ENCODE measurements at places on chromosomes 6 and 20. TPM values are rescaled to one million over a fixed set of nuclear protein-coding genes. Genes with fewer than 3 reads are reported as not detected.

The CEP250 gene
- total RNA-seq: 17.7 TPM

The ADGRB3 gene
- 0.89 TPM for total RNA-seq

The FAM83C gene
- total RNA-seq: not detected

The UNC5CL gene
- 0.20 TPM for total RNA-seq

The PERP gene
- total RNA-seq: 61.9 TPM

The HCK gene
- 4.4 TPM for total RNA-seq

The OLIG3 gene
- not detected for total RNA-seq

The UNC93A gene
- not detected for total RNA-seq

The SMOC2 gene
- 18.7 TPM for total RNA-seq

The PRPH2 gene
- 0.47 TPM for total RNA-seq

The STAU1 gene
- total RNA-seq: 60.4 TPM

The C6orf52 gene
- total RNA-seq: not detected

The EFCAB8 gene
- total RNA-seq: not detected

The SLX4IP gene
- total RNA-seq: 2.2 TPM

The TRIM38 gene
- total RNA-seq: 2.7 TPM

The DEFB132 gene
- total RNA-seq: not detected

The CPXM1 gene
- total RNA-seq: 1.7 TPM

The ULBP2 gene
- total RNA-seq: 0.84 TPM

The TNF gene
- total RNA-seq: 0.35 TPM

The CALHM5 gene
- total RNA-seq: 2.4 TPM

The PGM3 gene
- 13.2 TPM for total RNA-seq

The RIPOR3 gene
- total RNA-seq: 8.0 TPM

The HLA-DQB2 gene
- 3.3 TPM for total RNA-seq

The C6orf118 gene
- not detected for total RNA-seq

The LAMP5 gene
- total RNA-seq: not detected

The ZNF311 gene
- total RNA-seq: 0.30 TPM

The KIFC1 gene
- total RNA-seq: 0.74 TPM

The SOBP gene
- 15.3 TPM for total RNA-seq

The MYMX gene
- 0.67 TPM for total RNA-seq

The LY6G5C gene
- 1.8 TPM for total RNA-seq

The RAET1L gene
- total RNA-seq: not detected

The WFDC12 gene
- not detected for total RNA-seq

The TMEM14A gene
- 8.8 TPM for total RNA-seq

The TOX2 gene
- 0.47 TPM for total RNA-seq

The RPS6KA2 gene
- total RNA-seq: 63.4 TPM

The SLC13A3 gene
- total RNA-seq: 0.12 TPM

The MROH8 gene
- total RNA-seq: 4.4 TPM

The C20orf96 gene
- 6.9 TPM for total RNA-seq

The CLPSL2 gene
- not detected for total RNA-seq

The CTCFL gene
- not detected for total RNA-seq

The SLC17A3 gene
- not detected for total RNA-seq

The NOX3 gene
- not detected for total RNA-seq

The BPI gene
- not detected for total RNA-seq

The TBC1D7 gene
- 34.0 TPM for total RNA-seq

The CST2 gene
- total RNA-seq: not detected

The IL17A gene
- total RNA-seq: not detected

The LY6G6F gene
- not detected for total RNA-seq

The BIRC7 gene
- not detected for total RNA-seq

The MICB gene
- total RNA-seq: 1.7 TPM

The DEFB118 gene
- not detected for total RNA-seq

The GATA5 gene
- 18.1 TPM for total RNA-seq

The TCF21 gene
- total RNA-seq: 3.3 TPM

Measured in left ventricle myocardium superior (tissue), 1 donor.